ENCODE measurements at places on chromosomes 6 and 20. TPM values are rescaled to one million over a fixed set of nuclear protein-coding genes. Genes with fewer than 3 reads are reported as not detected.

C6orf118 gene
- total RNA-seq: 23.5 TPM

PAK1IP1 gene
- total RNA-seq: 14.1 TPM

MMS22L gene
- total RNA-seq: 39.4 TPM

CLVS2 gene
- 70.1 TPM for total RNA-seq

ZC3H12D gene
- total RNA-seq: 0.31 TPM

MCM8 gene
- total RNA-seq: 5.9 TPM

All from parietal lobe (tissue), 2 donors.